ENCODE measurements at places on chromosomes 12 and 14.
A peak's percentile ranks its signal among the peaks of the same experiment; 100 is the strongest.

DNA sequence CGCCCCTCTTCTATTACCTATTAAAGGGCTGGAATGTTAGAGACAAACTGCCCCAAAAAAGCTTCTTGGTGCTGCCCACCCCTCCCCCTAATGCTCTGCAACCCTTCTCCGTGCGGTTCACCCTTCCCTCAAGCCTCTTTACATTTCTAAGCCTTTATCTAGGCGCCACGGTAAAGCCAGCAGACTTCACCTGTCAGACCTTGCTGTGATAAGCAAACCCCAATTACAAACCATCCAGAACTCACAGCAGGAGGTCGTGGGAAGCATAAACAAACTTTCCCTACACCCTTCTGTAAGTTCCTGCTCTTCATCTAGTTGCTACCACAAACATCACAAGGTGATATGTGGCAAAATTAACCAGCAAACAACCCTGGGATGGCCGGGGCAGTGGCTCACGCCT lies 56.8 kb downstream of the MOK start:
- DNase-seq = no peak

DNA sequence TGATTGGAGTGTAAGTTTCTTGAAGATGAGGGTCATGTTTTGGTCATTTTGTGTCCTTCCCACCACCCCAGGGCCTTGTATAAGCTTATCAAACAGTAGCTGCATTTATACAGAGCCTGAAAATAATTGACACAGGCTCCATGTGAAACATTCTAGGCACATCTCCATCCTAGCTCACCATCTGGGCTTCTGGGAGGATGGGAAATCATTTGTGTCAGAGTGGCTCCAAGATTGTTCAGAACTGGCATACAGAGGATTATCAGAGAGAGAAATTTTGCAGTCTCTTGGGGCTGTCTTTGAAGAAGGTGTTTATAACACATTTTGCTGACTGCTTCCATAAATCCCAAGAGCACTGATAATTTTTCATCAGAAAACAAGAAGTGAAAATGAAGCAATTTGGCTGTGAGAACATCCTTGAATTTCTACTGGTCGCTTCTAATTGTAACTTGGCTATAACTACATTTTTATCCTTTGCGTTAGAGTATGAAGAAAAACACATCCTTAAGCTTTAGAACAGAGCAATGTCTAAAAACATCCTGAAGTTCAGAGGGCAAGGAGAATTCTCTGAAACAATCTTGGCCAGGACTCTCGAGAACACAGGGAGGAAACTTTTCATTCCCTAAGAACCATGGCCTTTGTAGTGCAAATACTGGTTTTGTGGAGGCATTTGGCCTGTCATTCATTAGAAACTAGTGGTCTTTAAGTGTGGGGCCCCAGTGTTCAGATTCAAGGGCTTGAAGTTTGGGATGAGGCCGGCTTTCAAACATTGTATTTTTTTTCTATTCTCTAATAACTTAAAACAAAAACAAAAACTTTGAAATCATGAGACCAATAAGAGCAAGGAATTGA lies 151.1 kb downstream of the DACT1 start:
- DNase-seq = no peak

GRCh38 chr14:68948686-68949600 lies 30.2 kb downstream of the ACTN1 start:
- DNase-seq = no peak

GRCh38 chr14:67680121-67680602 lies 5.7 kb upstream of the VTI1B start:
- peak; percentile 98 for DNase-seq

GRCh38 chr12:39173726-39174125 lies 268.3 kb upstream of the CPNE8 start:
- DNase-seq = no peak

- DNase-seq = no peak
These were observed 52.3 kb downstream of the MBIP start for GRCh38 chr14:36268121-36268520.

GRCh38 chr12:76687981-76688380 lies 75.9 kb upstream of the ZDHHC17 start:
- DNase-seq = peak; percentile 67

- DNase-seq = peak; percentile 56
These were observed 32.3 kb upstream of the ESR2 start for GRCh38 chr14:64326502-64326901.

- no peak for DNase-seq
These were observed 64.1 kb downstream of the KIF26A start for GRCh38 chr14:104202259-104203070.

GRCh38 chr12:67590149-67590790 lies 58.3 kb upstream of the DYRK2 start:
- no peak for DNase-seq

DNA sequence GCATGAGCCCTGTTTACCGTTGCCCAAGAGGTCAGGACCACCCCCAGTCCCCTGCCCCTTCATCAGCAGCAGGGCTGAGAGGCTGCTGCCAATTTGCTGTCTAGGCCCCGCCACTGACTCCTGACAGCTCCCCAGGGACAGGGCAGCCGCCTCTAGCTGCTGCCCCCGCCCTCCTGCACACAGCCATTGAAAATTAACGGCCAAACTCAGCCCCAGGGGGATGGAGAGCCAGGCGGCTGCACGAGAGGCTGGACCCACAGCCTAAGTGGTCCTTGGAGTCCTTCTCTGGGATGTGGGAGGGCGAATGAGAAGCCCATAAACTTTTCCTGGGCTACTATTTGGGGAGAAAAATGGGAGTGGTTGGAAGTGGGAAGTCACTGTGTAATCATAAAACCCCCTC lies 4.6 kb downstream of the FOXN4 start:
- DNase-seq = no peak

DNA sequence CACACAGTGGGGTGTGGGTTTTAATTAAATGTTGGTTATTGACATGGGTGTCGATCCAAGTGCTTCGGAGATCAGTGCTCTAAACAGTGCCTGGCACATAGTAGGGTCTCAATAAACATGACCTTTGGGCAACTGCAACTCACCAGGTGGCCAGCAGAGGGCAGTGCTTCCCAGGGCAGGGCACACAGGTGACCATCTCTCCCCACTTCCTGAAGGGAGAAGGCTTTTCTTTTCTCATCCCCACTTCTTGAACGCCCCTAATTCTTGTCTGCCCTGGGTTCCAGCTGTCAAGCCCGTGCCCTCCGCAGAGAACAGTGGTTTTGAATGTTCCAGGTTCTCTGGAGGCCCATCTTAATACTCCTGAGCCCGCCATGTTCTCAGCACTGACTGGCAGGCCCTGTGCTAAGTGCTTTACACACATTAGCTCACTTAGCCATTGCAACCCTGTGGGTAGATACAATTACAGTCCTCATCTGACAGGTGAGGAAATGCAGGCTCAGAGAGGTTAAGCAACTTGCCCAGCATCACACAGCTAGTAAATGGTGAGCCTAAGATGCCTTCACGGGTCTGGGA lies 16.3 kb downstream of the RAPGEF3 start:
- DNase-seq = no peak

DNA sequence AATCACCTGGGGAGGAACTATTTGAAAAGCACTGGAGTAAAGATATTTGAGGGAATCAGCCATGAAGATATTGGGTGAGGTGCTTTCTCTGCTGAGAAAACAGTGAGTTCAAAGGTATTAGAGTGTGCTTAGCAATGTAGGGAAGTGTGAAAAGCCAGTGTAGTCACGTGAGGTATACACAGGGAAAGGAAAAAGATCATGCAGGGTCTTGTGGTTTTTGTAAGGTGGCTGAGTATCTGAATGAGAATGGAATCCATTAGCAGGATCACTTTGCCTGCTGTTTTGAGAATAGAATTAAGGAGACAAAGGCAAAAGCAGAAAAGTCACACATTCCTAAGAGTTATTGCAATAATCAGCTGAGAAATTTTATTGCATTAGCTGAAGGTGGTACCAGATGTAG lies 193.0 kb downstream of the PIK3C2G start:
- DNase-seq = no peak

- DNase-seq = peak; percentile 97
These were observed 54.9 kb downstream of the VWF start for GRCh38 chr12:6069437-6070093.

- DNase-seq = peak; percentile 41
These were observed 173.8 kb upstream of the MIS18BP1 start for GRCh38 chr14:45426685-45427282.

GRCh38 chr12:44372259-44372658 lies 503.9 kb downstream of the NELL2 start:
- DNase-seq = peak; percentile 10

GRCh38 chr14:101251812-101252442 lies 309.4 kb upstream of the DIO3 start:
- no peak for DNase-seq

DNA sequence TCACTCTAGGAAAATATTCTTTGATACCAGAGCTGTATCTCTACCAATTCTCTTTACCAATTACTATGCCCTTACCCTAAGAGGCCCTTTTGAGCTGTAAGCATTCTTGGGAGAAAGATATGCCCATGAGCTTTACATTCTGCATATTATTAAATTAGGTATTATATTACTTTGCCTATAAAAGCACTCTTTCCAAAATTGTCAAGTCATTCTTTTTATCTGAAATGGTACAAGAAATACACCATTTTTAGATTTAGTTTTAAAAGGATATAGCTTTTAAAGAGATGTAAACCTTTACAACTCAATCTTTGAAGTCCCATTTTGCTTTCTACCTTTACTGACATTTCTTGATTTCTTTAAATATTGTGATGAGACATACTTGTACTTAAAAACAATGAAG lies 343.5 kb downstream of the C12orf50 start:
- DNase-seq = no peak

GRCh38 chr12:109777544-109777943 lies 55.7 kb downstream of the TRPV4 start:
- peak; percentile 59 for DNase-seq

- peak; percentile 10 for DNase-seq
These were observed 706 bp downstream of the PRMT5 start for GRCh38 chr14:22928237-22929103.

GRCh38 chr12:7092229-7092985 lies at the start of gene C1R:
Gene C1R (minus strand): TSS chr12:7092445. CDS start chr12:7092388, 57 bp downstream.
- DNase-seq = peak; percentile 56

- DNase-seq = no peak
These were observed 25.2 kb downstream of the SLC25A47 start for GRCh38 chr14:100348253-100348729.

DNA sequence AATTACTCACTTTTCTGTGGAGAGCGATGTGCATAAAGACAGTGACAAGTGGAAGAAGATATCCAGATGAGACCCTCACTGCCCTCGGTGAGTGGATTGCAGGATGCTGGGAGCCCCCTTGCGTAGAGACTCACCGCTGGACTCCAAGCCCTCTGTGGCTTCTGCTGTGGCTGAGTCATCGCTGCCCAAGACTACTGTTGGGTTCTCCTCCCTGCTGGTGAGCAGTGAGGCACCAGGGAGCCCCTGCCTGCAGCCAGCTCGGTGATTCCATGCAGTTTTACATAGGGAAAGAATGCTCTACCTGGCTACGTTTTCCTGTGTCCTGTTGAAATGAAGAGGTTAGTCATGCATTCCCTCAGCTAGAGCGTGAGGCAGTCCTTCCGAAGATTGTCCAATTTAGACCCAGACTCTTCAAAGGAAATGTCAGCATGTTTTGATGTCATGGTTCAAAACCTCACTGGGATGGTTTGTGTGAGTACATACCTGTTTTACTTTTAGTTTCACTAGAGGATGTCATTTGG lies 28.2 kb downstream of the TRAF3 start:
- DNase-seq = peak; percentile 73

DNA sequence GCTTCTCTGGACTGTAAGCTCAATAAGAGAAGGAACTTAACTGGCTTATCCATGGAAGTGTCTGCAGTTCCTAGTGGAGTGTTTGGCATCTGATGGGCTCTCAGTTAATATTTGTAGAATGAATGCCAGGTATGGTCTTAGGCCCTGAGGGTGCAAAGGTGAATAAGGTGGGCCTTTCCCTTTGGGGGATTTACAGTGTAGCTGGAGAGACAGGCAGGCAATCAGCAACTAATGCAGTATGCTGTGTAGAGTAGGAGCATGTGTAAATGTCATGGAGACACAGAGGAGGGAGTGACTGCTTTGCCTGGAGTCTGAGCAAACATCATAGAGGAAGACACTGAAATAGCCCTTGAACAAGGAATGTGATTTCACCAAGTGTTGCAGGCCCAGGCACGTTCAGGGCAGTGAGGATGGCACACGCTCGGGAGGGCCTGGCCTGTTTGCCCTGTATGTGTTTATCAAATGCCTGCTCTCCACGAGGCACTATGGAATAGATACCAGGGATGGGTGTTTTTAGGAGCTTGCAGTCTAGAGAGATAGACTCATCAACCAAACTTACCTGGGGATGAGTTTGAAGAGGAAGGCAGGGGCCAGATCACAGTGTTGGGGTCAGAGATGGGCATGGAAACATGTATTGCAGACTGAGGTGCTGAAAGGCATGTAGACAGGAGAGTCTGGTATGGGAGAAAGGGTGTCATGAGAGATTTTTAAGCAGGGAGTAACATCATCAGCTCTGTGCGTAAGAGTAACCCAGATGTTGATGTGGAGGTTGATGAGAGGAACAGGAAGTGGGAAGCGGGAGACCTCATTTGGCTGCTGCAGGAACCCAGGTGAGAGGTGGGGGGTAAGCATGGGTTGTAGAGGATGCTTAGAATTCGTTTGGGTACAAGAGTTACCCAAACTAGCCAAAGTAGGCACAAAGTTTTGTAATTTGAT lies 54.1 kb downstream of the PLXNC1 start:
- no peak for DNase-seq

DNA sequence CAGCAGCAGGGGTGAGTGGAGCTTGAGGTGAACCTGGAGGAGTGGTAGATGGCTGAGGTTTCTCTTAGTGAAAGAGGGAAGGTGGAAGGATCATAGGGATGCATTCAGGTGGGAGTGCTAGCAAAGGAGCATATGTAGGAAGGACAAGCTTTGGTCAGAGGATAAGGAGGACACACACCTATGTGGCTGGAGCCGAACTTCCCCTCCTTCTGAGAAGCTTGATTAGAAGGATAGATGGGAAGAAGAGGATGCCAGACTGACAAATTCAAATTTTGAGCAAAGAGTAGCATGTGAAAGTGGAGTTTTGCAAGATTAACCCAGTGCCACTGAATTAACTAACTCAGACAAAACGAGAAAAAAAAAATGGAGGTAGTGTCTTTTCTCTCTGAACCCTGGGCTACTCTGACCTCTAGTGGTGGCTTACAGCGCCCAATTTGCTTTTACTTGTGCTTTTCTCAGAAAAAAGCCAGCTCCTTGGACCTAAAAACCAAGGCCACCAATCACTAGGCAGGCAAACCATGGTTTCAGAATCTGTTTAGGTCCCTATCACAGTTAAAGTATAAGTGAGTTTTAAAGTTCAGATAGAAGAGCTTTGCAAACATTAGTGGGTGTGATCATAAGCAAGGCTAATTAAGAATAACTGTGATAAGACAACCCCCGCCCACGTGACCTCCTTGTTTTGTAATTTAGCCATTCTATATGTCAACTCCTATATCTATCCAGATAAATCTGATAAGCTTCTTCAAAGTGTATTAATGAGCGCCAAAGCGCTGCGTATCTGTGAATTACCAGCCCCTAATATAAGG lies 15.5 kb downstream of the EMP1 start:
- peak; percentile 70 for DNase-seq

GRCh38 chr12:119544765-119545625 lies 48.6 kb upstream of the TMEM233 start:
- peak; percentile 77 for DNase-seq
